H4 (cell line): ENCODE measurements at places on chromosomes 6 and 20. TPM values are rescaled to one million over a fixed set of nuclear protein-coding genes. Genes with fewer than 3 reads are reported as not detected.
A peak's percentile ranks its signal among the peaks of the same experiment; 100 is the strongest.

DNA sequence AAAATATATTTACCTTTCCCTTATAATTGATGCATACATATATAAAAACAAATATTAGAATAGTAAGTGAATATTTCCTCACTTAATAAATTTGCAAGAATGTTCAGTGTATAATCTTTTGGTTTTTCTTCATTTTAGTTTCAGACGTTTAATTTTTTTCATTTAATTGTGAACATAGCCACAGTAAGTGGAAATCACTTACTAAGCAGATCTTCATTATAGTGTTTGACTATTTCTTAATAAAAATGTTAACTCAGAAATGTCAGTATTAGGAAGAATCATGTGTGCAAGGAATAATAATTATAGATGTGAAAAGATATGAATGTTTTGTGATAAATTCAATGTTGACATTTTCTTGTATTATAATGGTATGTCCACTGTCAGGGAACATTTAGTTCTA, 27.4 kb downstream of the STXBP5 start:
- no peak for DNase-seq

GRCh38 chr20:58148891-58149290, 79.6 kb downstream of the ANKRD60 start:
- DNase-seq, result no peak

GRCh38 chr6:39210450-39210849, 18.8 kb downstream of the KCNK5 start:
- no peak for DNase-seq

DNA sequence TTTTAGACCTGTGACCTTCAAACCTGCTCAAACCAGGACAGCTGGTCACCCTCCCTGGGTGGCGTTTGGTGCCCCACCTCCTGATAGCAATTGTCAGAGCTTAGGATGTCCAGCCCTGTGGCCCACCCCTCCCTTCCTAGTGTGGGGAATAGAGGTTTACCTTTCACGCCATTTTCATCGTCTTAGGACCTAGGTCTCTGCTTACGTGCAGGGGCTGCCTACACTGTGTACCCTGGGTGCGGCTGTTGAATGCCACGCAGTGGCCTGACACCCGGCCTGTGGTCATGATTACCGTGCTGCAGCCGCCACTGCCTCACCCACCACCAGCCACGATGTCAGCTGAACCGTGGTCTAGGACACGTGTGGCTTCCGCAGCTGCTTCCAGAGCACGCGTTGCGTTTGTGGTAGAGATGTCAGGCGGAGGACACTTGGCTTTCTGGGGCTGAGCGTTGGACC, 157.3 kb downstream of the DTNBP1 start:
- no peak for DNase-seq

- no peak for DNase-seq
Observed at GRCh38 chr6:107601406-107601805, 111.5 kb downstream of the SOBP start.

DNA sequence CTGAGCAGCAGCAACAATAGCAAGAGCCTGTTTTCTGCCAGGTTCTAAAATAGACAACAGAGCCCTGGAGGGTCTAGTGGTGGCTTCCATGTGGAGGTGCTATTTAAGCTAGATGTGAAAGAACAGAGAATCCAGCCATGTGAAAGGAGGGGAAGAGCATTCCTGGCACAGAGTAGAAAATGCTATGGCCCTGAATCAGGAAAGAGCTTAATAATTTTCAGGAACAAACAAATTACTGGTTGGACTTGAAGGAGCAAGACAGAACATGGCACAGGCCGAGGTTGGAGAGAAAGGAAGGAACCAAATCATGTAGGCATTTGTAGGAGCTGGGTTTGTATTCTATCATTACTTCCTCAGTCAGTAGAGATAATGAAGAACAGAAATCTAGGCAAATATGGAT, 98.3 kb downstream of the AIG1 start:
- DNase-seq, result no peak

DNA sequence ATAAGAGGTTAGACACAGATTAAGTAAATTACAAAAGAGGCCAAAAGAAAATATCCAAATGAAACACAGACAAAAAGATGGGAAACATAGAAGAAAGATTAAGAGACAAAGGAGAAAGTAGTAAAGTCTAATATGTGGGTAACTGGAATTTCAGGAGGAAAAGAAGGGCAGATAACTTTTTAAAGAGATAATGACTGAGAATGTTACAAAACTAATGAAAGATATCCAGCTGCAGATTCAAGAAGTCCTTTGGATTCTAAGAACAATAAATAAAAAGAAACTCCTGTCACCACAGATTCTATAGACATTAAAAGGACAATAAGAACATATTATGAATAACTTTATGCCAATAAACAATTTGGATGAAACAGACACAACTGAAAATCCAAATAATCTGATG, 90.1 kb downstream of the WASF1 start:
- DNase-seq, result no peak

DNA sequence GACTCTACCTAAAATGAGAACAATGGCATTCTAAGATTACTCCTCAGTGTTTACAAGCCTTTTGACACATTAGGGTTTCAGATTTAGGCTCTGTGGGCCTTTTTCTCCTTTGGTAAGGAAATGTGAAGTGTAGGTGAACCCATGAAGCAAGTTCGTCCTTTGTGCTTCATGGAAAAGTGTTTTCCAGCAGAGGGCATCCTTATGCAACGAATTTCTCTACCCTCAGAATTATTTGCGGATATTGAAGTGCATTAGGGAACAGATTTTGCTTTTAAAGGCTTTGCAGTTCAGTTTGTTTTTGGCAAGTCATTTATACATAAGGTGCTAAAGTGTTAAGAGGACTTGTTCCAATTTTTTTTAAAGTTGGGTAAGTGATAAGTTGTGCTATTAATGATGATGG, 55.7 kb upstream of the FERMT1 start:
- peak; percentile 39 for DNase-seq

DNA sequence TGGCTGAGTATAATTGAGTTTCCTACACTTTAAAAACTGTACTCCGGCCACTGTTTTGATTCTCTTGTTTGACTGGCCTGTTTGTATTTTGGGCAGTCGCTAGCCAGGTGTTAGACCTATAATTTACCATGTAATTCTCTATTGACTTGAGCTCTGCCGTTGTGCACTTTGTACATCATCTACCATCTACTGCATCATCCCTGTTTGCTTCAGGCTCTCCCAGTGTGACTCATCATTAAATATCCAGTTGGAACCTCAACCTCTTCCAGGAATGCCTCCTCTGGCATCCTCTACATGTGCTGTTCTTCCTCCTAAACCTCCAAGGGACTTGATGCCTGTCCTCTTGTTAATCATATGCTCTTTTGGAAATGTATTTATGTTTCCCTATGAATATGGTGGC, 72.3 kb downstream of the FARS2 start:
- peak; percentile 14 for DNase-seq

DNA sequence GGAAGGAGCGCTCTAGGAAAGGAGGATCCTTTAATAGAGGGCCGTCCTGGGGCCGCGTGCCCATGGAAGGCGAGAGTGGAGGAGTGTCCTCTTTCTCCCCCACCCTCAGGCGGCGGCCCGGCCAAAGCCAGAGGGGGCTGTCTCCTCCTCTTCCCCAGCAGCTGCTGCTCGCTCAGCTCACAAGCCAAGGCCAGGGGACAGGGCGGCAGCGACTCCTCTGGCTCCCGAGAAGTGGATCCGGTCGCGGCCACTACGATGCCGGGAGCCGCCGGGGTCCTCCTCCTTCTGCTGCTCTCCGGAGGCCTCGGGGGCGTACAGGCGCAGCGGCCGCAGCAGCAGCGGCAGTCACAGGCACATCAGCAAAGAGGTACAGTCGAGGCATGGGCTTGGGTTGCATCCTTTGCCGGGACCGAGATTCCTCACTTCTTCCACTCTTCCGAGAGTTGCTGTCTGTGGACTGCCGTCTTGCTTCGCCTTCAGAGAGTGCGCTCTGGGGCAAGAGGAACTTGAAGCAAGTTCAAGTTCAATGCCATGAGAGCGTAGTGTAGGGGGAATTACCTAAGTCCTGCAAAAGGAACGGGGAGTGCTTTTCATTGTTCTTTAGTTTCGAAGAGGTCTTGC, at the start of gene LAMA2:
Gene LAMA2, plus strand, starts transcription at position 148 of the 621 bp plus-strand sequence. Its CDS starts 108 bp downstream, at position 256.
- DNase-seq, result peak; percentile 63

DNA sequence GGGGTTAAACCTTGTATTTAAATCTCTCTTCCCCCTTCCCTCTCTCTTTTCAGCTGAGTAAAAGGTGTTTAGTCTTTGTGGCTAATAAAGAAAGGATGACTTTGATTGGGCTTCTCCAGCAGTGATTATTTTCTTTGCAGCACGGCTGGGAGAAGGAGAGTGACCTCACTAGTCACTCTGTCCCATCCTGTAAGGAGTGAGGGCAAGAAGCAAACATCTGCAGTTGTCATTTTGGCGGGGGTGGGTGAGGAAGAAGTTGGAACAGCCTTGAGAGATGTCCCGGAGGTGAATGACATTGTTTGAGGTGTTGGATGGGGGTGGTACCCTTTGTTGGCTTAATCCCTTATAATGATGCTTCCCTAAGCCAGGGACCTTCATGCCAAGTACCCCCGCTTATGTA, 223.6 kb downstream of the EYA2 start:
- DNase-seq, result peak; percentile 54

- DNase-seq, result no peak
Observed at GRCh38 chr6:138567052-138567451, 67.8 kb upstream of the NHSL1 start.

- no peak for DNase-seq
Observed at GRCh38 chr6:21222656-21223055, 370.9 kb upstream of the SOX4 start.

GRCh38 chr6:99940582-99940981, 53.4 kb downstream of the MCHR2 start:
- no peak for DNase-seq

DNA sequence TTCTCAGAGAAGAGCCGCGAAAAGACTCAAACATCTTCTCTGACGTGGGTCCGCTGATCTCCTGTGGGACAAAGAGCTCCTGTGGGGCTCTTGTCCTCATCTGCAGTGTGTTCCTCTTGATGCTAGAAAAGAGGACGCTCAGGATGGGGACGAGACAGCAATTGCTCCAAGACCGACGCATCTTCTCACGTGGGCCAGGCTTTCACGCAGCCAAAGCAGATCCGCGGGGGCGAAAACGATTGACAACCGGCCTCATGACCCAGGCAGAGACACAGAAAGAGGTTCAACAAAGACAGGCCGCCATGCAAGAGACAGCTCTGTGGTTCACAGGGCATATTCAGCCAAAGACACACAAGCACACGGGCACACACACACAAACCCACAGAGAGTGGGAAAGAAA, 971.8 kb upstream of the DEFB115 start:
- DNase-seq, result no peak

- no peak for DNase-seq
Observed at GRCh38 chr6:136782021-136782770, 10.1 kb downstream of the MAP3K5 start.

GRCh38 chr6:91240878-91241603, 654.2 kb upstream of the MAP3K7 start:
- DNase-seq, result no peak

DNA sequence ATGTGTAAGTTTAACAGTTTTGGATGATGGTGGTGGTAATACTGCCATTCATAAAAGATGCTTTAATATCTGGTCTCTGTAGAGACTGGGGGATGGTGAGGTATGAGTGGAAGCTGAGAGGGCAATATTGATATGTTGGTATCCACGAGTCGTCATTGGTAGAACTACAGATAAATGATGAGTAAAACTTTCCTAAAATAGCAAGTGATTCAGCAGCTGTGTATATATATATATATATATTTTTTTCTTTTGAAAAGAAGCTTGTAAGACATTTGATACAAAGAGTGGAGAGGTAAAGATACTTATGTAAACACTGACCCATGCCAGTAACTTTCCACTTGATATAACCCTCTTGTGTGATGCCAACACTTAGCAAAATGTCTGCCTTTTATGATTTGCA, 41.7 kb upstream of the CITED2 start:
- no peak for DNase-seq

GRCh38 chr6:80544976-80545722, 438.7 kb downstream of the BCKDHB start:
- DNase-seq, result no peak

- no peak for DNase-seq
Observed at GRCh38 chr20:62815066-62815991, 1.5 kb upstream of the COL9A3 start.

- DNase-seq, result no peak
Observed at GRCh38 chr20:46230801-46231282, 77.5 kb downstream of the CDH22 start.

- no peak for DNase-seq
Observed at GRCh38 chr6:40946738-40947301, 92.2 kb downstream of the UNC5CL start.

DNA sequence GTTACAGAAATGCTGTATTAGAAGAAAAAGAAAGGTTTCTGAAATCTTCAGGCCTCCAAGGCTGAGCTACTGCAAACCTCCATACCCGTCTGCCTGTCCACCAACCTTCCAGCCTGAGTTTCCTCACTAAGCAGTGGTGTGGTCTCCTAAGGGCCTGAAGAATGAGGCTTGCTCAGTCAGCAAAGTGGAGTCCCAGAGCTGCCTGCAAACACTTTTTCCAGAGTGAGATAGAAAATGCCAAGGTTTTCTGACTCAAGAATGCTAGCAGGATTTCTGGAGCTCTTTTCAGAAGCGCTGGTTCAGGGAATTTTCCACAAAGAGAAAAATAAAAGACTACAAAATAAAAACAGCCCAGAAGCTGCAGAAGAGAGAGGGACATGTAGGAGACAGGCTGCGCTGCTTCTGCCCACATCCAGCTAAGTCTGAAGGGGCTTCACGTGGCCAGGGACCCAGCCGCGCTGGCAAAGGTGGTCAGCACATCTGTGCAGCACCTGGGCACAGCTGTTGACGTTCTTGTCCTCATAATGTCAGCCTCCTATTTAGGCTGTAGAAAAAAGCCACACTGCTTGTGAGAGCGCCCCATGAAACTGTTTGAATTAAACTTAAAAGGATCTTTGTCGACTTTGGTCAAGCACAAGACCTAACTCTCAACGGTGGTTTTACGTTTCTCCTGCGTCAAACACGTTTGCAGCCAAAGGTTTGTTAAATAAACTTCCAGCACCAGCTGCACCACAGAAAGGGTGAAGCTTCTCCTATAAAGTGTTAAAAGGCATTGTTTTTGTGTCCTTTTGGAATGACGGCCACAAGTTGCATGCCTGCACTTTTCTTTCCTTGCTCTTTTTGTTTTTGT, 209.0 kb downstream of the THBS2 start:
- no peak for DNase-seq

The IL17F gene
- total RNA-seq, result not detected in 2 replicates

The DTD1 gene
- 78.0 and 108 TPM in 2 replicates for total RNA-seq

The TAPBP gene
- 56.5 and 69.8 TPM in 2 replicates for total RNA-seq

The ZNF292 gene
- total RNA-seq, result 3.0 and 4.6 TPM in 2 replicates

The POU5F1 gene
- total RNA-seq, result not detected in 2 replicates

The HEY2 gene
- 0.93 TPM in 1 of 2 replicates, not detected in the other for total RNA-seq

The CCN5 gene
- total RNA-seq, result 0.77 and 4.2 TPM in 2 replicates

The DACT2 gene
- total RNA-seq, result not detected in 2 replicates

The PSORS1C2 gene
- total RNA-seq, result not detected in 2 replicates

The UBD gene
- total RNA-seq, result 0.99 and 1.1 TPM in 2 replicates

The PDE10A gene
- total RNA-seq, result 2.1 and 3.1 TPM in 2 replicates
